Iris pigment epithelial cell (primary cell): ENCODE measurements at places on chromosomes 3 and 15.

- DNase-seq, result no peak
Measured at GRCh38 chr3:184693011-184693975, 18.6 kb downstream of the MAGEF1 start.

- DNase-seq, result peak; percentile 60
Measured at GRCh38 chr3:56926243-56926946, 124.6 kb upstream of the ARHGEF3 start.

DNA sequence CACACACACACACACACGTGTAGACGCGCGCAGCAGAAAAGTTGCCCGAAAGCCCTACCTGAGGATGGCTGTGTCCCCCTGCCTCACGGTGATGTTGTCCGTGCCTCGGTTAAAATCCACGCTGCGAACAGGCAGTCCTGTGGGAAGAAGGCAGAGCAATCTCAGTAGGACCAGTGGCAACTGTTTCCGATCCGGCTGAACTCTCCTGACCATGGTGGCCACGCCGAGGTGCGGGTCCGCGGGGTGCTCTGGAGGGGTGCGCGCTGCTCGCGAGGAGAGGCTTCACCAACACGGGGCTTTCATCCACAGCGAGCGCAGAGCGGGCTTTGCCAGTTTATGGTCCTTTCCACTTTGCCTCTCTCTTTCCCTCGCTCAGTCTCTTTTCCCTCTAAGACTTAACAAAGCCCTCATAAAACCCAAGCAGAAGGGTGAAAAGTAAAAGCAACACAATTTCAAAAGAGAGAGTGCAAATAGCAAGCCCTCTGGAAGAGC is 422 bp downstream of the LSAMP start:
- DNase-seq, result no peak

GRCh38 chr3:169479314-169479939 is 184.1 kb downstream of the MECOM start:
- DNase-seq, result no peak

- DNase-seq, result no peak
Measured at GRCh38 chr15:66777054-66777453, 75.0 kb downstream of the SMAD6 start.
